ENCODE measurements at places on chromosomes 12 and 14. TPM values are rescaled to one million over a fixed set of nuclear protein-coding genes. Genes with fewer than 3 reads are reported as not detected.

- DNase-seq = no peak
Observed at GRCh38 chr12:15044471-15044870, 71.6 kb downstream of the PDE6H start.

- DNase-seq = no peak
Observed at GRCh38 chr12:132393245-132393795, 63.9 kb upstream of the GALNT9 start.

DNA sequence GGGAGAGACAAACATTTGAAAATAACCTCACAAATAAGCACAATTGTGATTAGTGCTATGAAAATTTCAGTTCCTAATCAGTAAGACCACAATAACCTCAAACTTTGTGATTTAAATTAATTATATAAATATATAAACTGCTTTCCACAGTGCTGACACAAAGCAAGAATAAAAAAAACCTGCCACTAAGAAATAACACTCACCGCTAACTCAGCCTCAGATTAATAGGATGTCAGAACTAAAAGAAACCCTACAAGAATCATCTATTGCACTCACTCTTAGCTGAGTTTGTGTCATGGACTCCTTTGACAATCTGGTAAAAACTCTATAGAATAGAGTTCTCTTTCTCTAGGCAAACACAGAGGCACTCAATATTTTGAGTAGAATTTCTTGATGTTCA lies 68.4 kb downstream of the SLC41A2 start:
- no peak for DNase-seq

GRCh38 chr12:32467959-32468863 lies 68.9 kb downstream of the FGD4 start:
- DNase-seq = no peak

DNA sequence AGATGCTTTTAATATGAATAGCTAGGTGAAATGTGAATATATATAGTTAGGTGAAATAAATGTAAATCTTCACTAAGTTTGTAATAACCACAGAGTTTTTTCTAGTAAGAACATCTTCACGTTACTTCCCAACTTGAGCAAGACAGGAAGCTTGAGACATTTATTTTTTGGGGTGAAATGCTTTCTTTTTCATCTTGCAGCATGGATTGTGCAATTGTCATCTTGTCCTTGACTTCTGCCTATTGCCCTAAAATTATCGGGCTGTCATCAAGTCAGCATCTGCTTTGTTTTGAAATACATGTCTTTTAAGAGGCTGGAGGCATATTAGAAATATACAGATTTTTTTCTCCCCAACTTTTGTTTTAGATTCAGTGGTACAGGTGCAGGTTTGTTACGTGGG lies 433.9 kb downstream of the PCNX1 start:
- no peak for DNase-seq

PDE3A gene
- 20.6 TPM for total RNA-seq

Data from cerebellum (tissue), 4 donors.